Fibroblast of the aortic adventitia (primary cell): ENCODE measurements at places on chromosomes 5 and 9. TPM values are rescaled to one million over a fixed set of nuclear protein-coding genes. Genes with fewer than 3 reads are reported as not detected.

ZNF366 gene
- total RNA-seq, result not detected in 2 replicates

NOXA1 gene
- 0.36 and 0.74 TPM in 2 replicates for total RNA-seq

TNC gene
- total RNA-seq, result 8.3 and 49.7 TPM in 2 replicates

INSL4 gene
- total RNA-seq, result not detected in 2 replicates

SLC23A1 gene
- total RNA-seq, result not detected in 2 replicates

PCDHA1 gene
- total RNA-seq, result 0.09 TPM in 1 of 2 replicates, not detected in the other

ANKH gene
- total RNA-seq, result 36.0 and 82.2 TPM in 2 replicates
